SJSA1 (cell line): ENCODE measurements at places on chromosomes 1 and 21.

GRCh38 chr1:44672254-44672955 lies 1.9 kb downstream of the TMEM53 start:
- no peak for DNase-seq

DNA sequence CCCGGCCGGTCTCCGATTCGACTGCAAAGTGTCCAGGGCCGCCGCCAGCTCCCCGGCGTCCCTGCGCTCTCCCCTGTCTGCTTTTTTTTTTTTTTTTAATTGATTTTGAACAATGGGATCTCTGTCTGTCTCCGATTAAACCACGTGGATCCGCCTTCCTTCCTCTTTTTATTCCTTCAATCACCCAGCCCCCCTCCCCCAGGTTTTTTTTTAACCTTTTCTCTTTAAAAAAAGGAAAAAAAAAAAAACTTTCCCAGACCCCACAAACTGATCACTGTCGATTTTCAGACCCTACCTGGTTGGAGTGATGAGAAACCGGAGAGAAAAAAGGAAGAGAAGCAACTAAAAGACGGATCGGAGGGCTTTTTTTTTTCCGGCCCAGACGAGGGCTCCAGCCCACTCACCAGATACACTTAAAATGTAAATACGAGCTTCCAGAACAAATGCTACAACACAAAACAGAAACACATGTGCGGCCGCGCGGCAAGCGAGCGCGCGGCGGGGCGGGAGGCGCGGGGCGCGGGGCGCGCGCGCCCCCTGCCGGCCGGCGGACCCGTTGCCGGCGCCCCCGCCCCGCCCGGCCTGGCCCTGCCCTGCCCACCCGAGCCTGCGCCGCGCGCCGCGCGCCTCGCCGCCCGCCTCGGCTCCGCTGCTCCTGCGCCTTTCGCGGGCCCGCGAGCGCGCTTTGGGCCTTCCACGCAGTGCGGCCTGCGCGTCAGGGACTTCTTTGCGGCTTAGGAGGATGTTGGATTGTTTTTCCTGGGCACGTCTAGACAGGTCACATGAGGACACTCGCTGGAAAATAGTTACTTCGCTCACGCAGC lies at the start of gene RCC2:
Gene RCC2, minus strand, starts transcription at position 428 of the 824 bp plus-strand sequence. CDS start 1,163 bp downstream, outside the sequence.
- peak; percentile 77 for DNase-seq

DNA sequence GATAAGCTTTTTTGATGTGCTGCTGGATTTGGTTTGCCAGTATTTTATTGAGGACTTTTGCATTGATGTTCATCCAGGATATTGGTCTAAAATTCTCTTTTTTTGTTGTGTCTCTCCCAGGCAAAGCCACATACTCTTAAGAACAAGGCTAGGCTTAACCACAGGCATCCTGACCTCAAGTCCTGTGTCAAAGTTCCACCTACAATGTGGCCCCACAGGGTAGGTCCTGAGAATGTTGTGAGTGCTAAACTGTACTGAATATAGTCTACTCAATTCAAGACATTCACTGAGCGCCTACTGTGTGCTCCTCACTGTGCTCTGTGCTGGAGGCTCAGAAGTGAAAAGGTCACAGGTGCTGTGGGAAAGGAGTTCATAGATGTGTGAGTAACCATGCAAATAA lies 20.6 kb downstream of the DDAH1 start:
- no peak for DNase-seq

DNA sequence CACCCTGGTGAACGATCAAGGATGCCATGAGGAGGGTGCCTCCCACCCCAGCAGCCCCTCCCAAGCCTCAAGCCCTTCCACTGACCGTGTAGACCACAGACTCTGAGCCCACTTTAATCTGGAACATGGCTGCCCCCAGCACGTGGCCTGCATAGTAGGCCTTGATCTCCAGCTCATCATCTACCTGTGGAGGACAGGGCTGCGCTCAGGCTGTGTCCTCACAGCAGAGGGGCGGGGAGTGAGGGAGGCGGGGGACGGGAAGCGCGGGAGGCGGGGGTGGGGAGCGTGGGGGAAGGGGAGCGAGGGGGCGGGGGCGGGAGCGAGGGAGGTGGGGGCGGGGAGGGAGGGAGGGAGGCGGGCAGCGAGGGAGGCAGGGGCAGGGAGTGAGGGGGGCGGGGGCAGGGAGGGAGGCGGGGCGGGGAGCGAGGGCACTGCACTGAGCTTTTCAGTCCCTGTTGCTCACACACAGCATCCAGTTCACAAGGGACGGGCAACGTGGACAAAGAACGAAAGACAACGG lies 7.1 kb downstream of the PUSL1 start:
- DNase-seq, result no peak

GRCh38 chr1:44408212-44408582 lies 3.1 kb downstream of the RNF220 start:
- no peak for DNase-seq

DNA sequence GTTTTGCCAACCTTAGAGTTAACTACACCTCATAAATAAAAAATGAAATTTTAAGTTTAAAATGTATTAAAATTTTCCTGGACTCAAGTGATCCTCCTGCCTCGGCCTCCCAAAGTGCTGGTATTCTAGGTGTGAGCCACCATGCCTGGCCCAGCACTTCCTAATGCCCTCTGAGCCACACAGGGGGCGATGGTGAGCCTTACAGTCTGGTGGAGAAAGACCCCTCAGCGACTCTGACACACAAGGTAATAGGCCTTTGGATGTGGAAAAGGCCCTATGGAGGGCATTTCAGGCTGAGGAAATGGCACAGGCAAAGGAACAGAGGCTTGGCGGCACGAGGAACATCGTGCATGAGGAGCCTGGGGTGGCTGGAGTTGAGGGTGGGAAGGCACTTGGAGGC lies 6.7 kb downstream of the CITED4 start:
- no peak for DNase-seq

DNA sequence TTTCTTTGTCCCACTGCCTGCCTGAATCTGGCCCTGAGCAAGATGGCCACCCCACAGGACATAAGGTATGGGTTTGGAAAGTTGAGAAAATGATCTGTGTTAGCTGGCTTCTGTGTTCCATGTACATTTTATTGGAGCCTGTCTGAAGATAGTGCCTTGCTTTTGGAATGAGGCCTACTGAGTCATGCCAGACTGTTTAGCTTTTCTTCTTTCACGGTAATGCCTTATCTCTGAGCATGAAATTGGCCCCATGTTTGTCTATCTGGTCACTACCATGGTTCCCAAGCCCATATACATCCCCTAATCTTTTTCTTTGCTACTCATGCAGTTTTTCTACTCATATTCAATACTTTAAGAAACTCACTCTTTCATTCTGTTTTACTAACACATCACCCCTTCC lies 85.1 kb upstream of the LMO4 start:
- DNase-seq, result no peak

DNA sequence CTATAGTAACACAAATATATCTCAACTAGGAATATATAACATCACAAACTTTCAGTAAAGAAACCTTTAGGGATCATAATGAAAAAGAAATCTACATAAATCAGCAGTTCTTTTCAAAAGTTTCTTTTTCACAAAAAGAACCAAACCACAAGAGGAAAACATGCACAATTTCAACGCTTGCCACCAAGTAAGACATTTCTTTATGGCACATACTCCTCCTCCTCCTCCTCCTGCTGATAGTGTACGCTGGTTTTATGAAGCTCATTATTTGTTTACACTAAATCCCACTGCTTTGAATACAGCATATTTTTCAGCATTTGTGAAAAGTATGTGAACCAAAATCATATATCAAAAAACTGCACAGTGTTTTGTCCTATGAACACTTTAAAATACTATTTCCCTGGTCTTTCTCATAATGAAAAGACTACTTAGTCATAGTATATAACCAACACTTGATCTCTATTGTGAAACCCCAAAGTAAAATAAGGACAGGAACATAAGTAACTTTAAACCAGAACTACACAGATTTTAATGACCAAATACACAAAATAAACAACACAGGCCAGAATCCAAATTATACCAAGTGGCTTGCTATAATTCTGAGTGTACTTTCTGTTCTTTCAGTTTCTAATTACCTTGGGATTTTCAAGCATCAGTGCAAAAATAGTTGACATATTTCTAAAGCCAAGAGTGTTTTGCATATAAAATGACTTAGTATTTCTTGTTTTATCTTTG lies 184.2 kb downstream of the EIF4G3 start:
- DNase-seq, result no peak

- no peak for DNase-seq
Observed at GRCh38 chr1:13682444-13682843, 17.5 kb upstream of the PRDM2 start.

- DNase-seq, result no peak
Observed at GRCh38 chr1:43274125-43274803, 4.5 kb downstream of the TMEM125 start.

- no peak for DNase-seq
Observed at GRCh38 chr1:20538760-20539551, 13.4 kb upstream of the FAM43B start.

DNA sequence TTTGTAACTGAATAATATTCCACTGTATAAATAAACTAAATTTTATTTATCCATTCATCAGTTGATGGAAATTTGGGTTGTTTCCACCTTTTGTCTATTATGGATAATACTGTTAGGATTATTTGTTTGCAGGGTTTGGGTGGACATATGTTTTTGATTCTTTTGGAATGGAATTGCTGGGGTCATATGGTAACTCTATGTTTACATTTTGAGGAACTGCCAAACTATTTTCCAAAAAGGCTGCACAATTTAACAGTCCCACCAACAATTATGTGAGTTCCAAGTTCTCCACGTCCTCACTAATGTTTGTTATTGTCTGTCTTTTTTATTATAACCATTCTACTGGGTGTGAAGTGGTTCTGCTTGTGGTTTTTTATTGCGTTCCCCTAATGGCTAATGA lies 4.3 kb upstream of the SERBP1 start:
- peak; percentile 81 for DNase-seq

DNA sequence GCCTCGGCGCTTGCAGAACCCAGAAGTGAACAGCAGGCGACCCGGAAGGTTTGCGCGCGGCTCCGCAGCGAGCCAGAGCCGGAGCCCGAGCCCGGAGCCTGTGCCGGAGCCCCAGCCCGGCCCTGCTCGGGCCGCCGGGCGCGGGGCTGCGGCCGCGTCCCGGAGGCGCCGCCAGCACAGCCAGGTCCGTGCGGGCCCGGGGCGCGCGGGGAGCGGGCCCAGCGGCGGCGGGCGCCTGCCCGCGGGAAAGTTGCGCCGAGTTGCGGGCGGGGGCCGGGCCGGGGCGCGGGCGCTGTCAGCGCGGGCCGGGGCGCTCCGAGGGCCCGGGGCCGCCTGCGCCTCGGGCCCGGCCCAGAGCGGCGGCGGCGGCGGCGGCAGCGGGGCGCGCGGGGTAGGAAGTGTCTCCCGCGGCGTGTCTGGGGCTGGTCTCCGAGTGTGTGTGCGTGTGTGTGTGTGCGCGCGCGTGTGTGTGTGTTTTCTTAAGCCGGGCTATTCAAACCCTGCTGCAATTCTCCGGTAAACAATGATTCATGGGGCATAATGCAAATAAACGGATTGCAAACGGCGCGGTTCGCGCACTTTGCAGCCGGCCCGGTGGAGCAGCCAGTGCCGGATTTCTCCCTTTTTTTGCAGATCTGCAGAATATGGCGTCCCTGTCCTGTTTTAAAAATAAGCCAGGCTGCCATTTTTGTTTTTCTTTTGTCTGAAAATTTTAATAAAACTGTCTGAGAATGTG lies at the start of gene ZNF362:
Gene ZNF362, plus strand, starts transcription at position 22 of the 736 bp plus-strand sequence. CDS start 14,083 bp downstream, outside the sequence.
- peak; percentile 88 for DNase-seq

DNA sequence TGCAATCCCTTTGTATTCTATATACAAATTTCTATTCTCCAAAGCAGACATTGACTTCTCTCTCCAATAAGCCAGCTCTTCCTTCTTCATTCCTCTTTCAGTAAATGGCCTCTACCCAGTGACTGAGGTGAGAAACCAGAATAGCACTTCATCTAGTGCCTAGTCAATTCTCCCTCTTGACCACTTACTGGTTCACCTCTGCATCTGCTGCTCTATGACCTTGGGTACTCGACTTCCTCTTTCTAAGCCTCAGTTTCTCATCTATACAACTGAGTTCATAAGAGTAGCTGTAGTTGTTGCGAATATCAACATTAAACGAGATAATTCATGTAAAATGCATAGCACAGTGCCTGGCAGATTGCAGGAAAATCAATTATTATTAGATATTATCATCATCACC lies 12.4 kb downstream of the LYST start:
- no peak for DNase-seq

DNA sequence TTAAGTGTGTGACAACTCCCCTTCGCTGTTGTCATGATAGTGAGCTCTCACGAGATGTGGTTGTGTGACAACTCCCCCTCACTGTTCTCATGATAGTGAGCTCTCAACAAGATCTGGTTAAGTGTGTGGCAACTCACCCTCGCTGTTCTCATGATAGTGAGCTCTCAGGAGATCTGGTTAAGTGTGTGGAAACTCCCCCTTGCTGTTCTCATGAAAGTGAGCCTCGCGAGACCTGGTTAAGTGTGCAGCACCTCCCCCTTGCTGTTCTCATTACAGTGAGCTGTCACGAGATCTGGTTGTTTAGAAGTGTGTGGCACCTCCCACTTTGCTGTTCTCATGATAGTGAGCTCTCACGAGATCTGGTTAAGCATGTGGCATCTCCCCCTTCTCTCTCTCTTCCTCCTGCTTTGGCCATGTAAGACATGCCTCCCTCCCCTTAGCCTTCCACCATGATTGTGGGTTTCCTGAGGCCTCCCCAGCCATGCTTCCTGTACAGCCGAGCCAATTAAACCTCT lies 25.1 kb upstream of the LSS start:
- no peak for DNase-seq

- DNase-seq, result no peak
Observed at GRCh38 chr1:164647211-164647610, 88.2 kb downstream of the PBX1 start.

DNA sequence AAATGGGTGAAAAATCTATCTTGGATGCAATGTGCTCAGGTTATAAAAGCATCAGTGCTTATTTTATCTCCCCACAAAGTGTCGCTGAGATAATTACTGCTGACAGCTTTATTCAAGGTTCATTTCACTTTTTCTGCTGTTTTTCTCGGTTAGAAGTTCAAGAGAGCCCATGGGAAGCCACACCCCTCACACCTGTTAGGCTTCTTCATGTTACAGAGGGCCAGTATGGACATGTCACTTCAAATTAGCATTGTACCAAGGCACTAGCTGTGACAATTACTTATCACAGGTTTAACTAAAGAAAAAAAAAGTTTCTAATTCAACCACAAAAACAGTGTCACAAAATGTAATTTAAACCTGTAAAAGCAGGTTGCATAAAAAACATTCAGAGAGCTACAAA lies 187.3 kb upstream of the DMRTA2 start:
- DNase-seq, result no peak

DNA sequence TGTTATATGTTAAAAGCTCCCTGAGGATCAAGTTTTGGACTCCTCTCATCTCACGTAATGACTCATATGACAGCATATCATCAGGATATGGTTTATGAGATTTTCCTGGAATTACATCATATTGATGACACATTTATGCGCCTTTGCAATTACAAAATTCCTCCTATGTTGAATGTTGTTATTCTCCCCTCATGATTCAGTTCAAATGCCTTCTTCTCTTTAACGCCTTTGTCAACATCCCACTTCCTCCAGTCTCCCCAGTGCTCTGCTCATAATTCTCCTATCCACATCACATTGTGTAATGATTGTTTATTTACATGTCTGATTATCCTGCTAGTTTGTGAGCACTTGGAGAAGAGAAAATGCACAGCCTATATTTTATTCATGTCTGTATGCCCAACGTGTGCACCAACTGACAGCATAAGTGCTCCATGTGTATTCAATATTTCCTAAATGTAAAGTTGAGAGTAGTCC lies 80.9 kb upstream of the BACH1 start:
- DNase-seq, result peak; percentile 57
